ENCODE measurements at places on chromosomes 4 and X.

- DNase-seq = peak; percentile 49
These were observed 2.5 kb upstream of the USP27X start for GRCh38 chrX:49876750-49877149.

- no peak for DNase-seq
These were observed 256.8 kb downstream of the FSTL5 start for GRCh38 chr4:161906836-161907589.

GRCh38 chr4:108560616-108561015 lies 59.8 kb upstream of the RPL34 start:
- DNase-seq = no peak

GRCh38 chr4:107999932-108000539 lies 10.3 kb downstream of the HADH start:
- no peak for DNase-seq

- DNase-seq = no peak
These were observed 620.8 kb upstream of the ADGRL3 start for GRCh38 chr4:60579335-60579734.

DNA sequence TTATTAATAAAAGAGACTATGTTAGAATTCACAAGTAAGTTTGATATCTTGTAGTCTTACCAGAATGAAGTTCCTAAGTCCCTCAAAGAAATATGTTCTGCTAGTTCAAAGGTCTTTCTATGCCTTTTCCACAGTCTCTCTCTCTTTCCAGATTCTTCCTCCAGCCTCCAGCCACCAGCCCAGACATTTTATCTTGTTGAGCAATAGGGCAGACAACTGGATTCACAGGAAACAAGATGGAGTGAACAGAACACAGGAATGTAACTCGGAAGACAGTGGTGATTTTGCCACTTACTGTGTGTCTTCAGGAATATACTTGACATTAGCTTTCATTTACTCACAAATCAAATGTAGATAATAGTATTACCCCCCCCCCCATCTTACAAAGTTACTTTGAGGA lies 17.1 kb upstream of the CPEB2 start:
- no peak for DNase-seq

DNA sequence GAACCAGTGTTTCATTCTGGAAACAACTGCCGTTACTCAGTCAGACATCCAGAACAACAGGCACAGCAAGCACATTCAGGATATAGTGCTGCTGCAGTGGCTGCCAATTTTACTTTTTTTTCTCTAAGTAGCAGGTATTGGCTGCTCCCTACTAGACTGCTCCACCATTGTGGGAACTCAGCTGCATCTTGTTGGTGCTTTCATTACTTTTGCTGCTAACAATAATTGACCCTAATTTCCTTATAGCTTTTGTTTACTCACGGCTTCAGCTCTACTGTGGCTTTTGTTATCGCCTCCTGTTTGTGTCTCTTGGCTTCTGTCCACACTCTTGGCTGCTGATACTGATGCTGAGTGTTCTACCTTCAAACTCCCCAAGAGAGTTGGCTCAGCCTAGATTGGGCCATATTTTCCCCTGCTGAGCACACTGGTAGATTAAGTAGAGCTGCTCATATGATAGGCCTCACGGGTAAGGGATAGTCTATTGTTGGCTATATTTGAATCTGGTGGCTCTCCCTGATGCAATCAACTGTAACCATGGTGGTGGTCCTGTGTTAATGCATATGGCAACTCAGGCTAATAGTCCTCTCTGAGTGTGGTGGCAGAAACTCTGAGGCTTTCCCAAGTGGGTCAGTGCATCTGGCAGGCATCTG lies 44.5 kb upstream of the IL2 start:
- no peak for DNase-seq

DNA sequence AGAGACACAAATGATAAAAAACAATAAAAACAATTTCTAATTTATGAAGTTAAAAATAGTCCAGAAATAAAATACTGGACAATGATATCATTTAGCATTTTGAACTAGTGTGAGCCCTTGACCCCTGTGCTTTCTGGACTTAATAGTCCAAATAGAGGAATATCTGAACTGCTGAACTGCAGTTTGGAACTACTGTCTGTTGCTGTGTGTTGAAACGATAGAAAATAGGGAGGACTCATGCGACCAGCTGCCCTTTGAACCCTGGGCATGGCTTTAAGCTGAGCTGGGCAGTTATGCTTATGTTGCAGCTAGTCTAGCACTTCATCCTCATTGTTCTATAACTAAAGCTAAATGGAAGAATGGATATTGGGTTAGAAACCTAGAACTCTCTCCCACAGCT lies 99.5 kb downstream of the FMR1NB start:
- no peak for DNase-seq

GRCh38 chr4:11598591-11598990 lies 169.9 kb upstream of the HS3ST1 start:
- no peak for DNase-seq

- DNase-seq = no peak
These were observed 44.9 kb upstream of the FAM47C start for GRCh38 chrX:36963069-36963808.

DNA sequence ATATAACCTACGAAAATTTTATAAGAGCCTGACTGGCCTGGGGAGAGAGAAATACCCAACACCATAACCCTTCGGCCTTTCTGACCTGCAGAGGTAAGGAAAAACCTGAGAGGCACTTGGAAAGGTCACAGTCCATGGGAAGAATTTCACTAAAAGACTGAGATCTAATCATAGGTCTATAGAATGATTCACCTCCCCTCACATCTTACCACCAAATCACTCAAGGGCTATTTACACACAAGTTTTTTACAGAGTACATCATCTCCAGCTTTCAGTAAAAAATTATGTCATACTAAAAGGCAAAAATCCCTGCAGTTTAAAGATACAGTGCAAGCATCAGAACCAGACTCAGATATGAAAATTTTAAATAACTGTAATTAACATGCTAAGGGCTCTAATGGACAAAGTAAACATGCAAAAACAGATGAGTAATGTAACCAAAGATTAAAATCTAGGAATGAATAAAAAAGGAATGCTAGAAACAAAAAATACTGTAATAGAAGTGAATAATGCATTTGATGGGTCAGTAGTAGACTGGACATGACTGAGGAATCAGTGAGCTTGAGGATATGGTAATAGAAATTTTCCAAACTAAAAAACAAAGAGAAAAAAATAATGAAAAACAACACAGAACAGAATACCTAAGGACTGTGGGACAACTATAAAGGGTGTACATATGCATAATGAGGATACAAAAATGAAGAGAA lies 32.1 kb upstream of the SLC16A2 start:
- no peak for DNase-seq

DNA sequence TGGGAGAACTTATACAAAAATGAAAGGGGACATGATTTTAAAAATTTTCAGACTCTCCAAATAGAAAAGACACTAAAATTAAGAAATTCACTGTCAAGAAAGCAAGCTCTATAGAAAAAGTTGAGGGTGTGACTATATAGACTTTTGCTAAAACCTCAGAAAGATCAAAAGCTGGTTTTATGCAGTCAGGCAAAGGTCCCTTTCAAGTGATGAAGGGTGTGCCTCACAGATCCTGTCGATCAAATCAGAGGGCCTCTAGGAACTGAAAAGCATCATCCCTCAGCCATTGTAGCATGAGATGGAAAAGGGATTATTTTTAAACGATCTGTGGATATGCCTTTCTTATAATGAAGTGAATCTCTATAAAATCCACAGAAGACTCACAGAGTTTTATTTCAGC lies 116.5 kb downstream of the FAM13A start:
- no peak for DNase-seq

DNA sequence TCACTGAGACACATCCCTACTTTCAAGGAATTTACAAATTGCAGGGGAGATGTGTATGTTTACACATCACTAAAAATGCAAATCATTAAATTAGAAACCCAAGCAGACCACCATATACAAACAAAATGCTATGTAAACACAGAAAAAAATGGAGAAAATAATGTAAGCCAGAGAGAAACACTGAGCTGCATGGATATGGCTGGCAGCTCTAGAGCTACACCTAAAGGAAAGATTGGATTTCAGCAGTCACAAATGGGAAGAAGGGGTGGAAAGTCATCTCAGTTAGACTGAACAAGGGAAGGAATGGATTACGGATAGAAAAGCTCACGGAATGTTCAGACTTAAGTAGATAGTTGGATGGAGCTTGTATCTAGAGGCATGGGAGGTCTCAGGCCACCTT lies 186.3 kb downstream of the MOSPD2 start:
- no peak for DNase-seq

- DNase-seq = no peak
These were observed 41.5 kb upstream of the FAT1 start for GRCh38 chr4:186765138-186765537.

DNA sequence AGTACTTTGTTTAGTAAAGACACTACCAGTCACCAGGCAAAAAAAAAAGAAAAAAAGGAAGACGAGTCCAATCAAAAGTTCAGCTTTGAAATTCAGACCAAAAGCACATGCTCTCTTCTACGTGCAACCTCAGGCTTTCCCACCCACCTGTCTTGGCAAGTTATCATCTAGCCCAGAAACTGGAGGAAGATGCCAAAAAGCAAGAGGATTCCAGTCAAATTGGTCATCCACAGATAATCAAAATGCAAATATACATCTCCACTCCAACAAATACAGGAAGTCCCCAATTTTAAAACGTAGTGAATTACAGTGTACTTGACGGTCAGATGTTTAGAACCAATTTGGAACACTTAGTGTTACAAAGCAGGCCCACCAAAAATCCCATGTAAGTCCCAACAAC lies 96.5 kb downstream of the PALLD start:
- DNase-seq = no peak

GRCh38 chr4:19438233-19438632 lies 813.5 kb upstream of the SLIT2 start:
- no peak for DNase-seq

GRCh38 chr4:152684007-152684406 lies 4.2 kb upstream of the TMEM154 start:
- DNase-seq = no peak

- no peak for DNase-seq
These were observed 2.4 kb upstream of the SLIT2 start for GRCh38 chr4:20249333-20249732.

- no peak for DNase-seq
These were observed 53.6 kb downstream of the LAS1L start for GRCh38 chrX:65480960-65481359.

DNA sequence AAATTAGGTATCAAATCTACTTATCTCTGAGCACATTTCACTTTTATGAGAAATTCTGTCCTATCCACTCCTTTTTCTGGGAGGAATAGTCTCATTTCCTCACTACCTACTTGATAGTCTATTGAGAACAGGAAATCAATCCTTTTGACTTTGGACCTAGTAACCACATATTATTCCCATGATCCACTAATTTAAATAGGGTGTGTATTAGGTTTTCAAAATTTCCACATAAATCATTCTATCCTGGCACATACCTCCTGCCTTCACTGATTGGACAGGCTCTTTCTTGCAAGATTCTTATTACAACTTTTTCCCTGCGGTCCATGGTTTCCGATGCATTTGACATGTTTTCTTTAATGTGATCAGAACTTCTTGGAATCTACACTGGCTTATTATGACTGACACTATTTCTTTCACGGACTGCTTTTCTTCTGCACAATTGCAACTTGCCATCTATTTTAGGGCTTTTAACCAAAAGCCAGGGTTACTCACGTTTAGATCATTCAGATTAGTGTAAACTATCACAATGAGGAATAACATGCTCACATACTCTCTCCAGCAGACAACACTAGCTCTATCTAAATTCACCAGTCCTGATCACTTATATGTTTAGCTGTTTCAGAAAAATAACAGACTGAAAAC lies 419.9 kb upstream of the SLIT2 start:
- DNase-seq = no peak

DNA sequence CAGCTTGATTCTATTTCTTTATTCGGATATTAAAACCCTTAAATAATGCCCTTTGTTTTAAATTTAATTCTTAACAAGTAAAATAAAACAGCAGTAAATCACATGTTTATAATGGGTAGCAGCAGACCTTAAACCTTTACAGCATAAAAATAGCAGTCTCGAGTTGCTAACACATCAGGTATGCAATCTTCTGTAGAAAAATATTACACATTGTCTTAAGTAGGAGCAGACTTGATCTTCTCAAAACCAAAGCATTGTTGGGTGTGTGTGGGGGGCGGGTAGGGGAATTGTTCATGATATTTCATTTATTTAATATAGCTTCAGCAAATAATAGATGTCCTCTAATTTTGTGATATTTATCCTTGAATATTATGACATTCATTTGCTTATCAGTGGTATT lies 331.4 kb downstream of the PCDH7 start:
- no peak for DNase-seq

DNA sequence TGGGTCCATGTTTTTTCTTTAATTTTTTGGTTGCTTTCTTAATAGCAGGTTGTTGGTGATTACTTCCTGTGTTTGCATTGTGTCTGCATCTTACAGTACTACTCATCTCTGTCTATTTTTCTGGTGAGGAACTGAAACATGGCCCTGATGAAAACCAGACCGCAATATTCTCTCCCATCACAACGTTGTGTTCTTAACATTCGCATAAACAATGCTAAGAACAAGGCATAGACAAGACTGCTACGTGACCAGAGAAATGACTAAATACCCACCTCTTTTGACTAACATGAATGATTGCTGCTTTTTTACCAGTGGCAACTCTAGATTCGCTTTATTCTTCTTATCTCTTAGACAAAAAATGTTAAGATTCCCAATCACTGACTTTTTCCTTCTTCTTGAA lies 179.1 kb downstream of the GC start:
- DNase-seq = no peak
